ENCODE measurements at places on chromosomes 4 and X.

- DNase-seq, result no peak
Observed at GRCh38 chr4:17613761-17614415, 553 bp upstream of the MED28 start.

DNA sequence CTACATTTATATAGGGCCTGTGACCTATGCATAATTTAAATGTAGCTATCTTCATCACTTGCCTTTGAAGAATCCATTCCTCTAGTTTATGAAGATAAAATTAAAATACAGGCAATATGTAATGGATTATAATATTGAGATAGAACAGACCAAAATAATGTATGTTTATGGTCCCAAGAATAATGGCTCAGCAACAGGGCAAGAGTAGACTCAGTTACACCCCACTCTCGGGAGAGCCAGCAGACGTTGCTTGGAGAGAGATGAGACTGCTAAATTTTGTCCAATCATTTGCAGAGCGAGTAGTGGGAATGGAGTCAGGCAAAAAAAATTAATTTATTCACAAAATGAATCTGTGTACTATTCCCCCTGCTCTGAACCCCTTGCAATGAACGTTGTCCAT is 223.2 kb upstream of the FAT4 start:
- DNase-seq, result no peak

- DNase-seq, result no peak
Observed at GRCh38 chr4:25069014-25069413, 38.3 kb upstream of the LGI2 start.

GRCh38 chr4:120753854-120754253 is 168.7 kb downstream of the PRDM5 start:
- DNase-seq, result peak; percentile 12

GRCh38 chr4:128461291-128462102 is 173.9 kb upstream of the PGRMC2 start:
- DNase-seq, result peak; percentile 22

DNA sequence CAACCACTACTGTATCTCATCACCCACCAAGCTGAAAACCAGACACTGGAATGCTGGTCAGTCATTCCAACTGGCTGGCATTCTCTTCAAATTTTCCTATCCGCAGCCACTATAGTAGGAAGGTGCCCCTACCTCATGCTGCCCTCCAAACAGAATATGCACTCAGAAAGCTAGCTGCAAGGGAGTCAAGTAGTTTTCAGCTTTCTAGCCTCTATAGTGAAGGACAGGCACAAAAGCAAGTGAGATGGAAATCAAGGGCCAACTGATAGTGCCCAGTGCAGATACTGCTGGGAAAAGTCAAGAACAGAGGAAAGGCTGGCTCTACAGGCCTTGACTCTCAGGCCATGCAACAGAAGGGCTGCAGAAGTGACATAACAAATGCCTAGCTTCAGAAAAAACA is 47.2 kb downstream of the BCOR start:
- DNase-seq, result no peak

GRCh38 chr4:165288226-165288625 is 39.2 kb upstream of the MSMO1 start:
- DNase-seq, result no peak

DNA sequence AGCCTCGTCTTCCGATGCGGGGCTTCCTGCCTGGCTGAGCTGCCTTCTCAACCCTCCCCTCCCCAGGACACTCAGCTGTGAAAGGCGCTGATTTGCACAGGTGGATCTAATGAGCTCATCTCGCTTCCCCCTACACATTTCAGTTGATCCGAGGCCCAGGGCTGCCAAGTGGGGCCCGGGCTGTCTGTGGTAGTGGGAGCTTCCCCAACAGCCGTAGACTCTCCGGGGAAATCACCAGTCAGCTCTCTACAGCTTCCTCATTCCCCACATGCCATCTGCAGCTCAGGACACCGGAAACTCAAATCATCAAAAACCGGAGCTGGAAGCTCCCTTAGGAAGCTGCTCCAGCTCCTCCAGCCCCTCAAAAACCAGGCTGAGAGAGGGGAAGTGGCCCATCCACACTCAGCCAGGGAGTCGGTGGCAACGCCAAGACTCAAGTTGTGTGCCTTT is 56.2 kb downstream of the SMIM20 start:
- DNase-seq, result no peak

DNA sequence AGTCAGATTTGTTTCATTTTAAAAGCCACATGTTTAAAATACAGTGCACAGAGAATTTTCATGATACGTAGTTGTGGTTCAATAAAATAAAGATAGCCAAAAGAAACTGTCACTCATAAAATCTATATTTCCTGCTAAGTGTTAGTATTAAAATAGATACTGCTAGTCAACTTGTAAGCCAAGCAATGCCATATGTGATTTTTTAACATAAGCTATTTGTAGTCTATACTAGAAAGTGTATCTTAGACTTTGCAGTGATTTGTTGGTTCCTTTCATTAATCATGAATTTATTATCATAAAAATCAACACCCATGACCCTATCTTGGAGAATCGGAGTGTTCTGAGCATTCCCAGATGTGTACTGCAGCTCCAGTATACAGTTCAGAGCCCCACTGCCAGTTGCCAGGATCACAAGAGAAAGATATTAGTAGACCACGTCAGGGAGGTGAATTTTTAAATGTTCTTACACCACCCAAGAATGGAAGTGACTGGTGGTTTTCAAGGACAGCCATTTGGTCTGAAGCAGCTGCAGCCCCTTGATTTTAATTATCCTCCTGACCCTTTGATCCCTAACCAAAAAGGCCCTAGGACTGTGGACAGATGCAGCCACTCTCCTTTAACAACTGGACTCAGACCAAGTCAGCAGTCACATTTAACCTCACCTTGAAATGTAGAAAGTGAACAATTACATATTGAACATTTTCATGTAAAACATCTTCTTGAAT is 163.1 kb downstream of the PALLD start:
- no peak for DNase-seq

GRCh38 chr4:36757580-36758311 is 476.3 kb downstream of the DTHD1 start:
- no peak for DNase-seq

DNA sequence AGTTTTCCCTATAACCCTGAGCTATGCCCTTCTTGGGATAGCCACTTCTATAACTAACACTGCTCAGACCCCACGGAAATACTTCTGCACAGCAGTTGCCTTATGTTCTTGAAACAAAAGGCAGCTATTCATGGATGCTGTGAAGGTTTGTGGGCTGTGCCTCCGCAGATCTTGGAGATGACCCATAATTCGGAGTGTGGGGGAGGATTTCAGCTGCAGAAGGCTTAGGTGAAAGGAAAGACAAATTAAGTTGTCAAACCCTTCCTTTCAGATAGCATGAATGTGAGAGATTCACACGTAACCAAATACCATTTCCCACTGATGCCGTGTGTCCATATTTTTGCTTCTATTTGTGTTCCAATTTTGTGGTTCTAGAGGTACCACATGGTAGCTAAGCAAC is 38.1 kb upstream of the NYX start:
- DNase-seq, result no peak

DNA sequence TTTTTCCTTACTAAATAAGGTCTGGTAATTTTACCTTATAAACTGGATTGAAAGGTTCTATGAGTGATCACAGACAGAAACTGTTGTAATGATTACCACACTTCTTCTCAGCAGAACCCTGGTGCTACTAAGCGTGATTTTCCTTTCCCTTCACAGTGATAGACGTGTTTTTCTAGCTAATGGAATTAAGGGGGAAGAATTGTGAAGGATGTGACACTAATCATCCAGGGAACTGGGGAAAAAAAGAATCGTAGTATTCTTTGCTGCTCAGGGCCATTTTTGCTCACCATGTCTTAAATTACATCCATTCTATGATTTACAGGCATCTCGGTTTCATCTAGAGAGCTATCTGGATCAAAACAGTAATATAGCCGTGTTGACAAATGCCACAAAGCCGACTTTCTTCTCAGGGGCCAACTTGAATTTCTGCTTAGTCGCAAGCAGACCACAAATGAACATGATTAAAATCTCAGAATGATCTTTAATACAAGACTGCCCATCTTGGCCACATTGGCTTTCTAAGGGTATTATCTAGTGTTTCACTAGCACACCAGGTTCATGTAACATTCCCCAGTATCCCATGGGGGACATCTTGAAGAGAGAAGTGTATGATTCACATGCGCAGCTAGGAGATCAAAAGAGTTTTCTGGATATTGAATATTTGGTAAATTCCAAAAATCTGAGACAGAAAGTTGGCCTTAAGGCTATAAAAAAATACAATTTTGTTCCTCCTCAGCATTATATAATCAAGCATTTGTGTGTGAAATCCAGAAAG is 154.0 kb downstream of the UGT8 start:
- no peak for DNase-seq

DNA sequence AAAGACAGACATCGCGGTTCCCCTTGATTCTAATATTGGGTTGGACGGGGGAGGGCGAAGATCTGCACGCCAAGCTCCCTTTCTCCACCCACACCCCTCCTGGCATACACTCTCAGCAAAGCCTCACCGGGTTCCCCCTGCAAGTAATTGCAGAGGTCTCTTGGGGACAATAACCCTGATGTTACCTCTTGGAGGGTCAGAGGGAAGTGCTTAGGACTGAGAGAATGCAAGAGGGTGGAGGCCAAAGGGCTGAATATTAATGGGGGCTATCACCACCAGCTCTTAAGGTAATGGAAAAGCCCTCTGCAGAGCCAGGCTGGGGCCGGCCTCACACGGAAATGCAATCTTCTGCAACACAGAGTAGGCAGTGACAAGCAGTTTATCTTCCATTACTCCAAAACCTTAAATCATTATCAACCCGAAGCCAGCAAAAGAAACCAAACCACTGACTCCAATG is 344.1 kb upstream of the GATB start:
- DNase-seq, result no peak

DNA sequence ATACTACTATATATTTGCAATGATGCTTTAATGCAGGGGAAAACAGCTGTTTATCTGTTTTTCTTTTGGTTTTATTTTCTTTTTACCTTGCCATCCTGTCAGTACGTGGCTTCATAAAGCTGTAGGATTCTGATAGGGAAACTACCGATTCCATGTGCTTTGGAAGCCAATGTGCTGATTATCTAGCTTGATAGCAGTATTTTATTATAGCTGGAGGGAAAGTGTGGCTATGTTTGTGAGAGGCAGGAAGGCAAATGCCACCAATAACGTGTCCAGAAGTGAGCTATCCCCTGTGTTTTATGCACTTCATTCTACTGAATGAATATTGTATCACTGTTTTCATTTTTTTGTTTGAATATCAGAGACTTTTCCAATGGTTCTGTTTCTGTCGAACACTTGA is 43.7 kb downstream of the IL15 start:
- no peak for DNase-seq

- DNase-seq, result no peak
Observed at GRCh38 chr4:82104578-82104977, 269.2 kb downstream of the HNRNPD start.

GRCh38 chr4:141425124-141425523 is 204.4 kb downstream of the ZNF330 start:
- DNase-seq, result no peak

DNA sequence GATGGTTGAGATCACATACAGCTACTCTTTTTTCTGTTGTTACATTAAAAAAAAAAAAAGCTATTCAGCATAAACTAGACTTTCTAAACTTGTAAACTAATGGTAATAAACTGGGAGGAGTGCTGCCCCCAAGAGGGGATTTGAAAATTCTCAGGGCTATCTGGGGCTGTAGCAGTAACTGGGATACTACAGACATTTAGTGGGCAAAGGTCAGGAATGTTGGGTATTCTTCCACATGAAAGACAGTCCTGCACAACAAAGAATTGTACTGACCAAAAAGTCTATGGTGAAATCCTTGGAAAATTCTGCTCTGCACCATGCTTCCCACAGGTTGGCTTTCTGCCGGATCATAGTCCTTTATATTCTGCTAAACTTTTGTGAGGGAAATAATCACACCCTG is 232.6 kb upstream of the BOD1L1 start:
- no peak for DNase-seq

All from NCI-H2029 (cell line).